Activated CD4-positive, alpha-beta T cell treated with anti-CD3 and anti-CD28 coated beads, Interleukin-2, amount 10 ng/mL, durations not matched to agents 7 days and 5 days (primary cell): ENCODE measurements at places on chromosomes 3 and 15. TPM values are rescaled to one million over a fixed set of nuclear protein-coding genes. Genes with fewer than 3 reads are reported as not detected.

DNA sequence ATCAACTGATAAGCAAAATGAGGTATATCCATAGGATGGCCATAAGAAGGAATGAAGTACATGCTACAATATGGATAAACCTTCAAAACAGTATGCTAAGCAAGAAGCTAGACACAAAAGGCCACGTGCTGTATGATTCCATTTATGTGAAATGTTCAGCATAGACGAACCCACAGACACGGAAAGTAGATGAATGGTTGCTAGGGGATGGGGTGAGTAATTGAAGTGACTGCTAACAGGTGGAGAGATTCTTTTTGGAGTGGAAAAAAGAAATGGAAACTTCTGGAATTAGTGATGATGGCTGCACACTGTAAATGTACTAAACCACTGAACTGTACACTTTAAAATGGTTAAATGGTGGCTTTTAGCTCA, 630 bp upstream of the EFCAB12 start:
- DNase-seq, result no peak

Gene SERINC4
- 0.50 TPM for total RNA-seq

DNA sequence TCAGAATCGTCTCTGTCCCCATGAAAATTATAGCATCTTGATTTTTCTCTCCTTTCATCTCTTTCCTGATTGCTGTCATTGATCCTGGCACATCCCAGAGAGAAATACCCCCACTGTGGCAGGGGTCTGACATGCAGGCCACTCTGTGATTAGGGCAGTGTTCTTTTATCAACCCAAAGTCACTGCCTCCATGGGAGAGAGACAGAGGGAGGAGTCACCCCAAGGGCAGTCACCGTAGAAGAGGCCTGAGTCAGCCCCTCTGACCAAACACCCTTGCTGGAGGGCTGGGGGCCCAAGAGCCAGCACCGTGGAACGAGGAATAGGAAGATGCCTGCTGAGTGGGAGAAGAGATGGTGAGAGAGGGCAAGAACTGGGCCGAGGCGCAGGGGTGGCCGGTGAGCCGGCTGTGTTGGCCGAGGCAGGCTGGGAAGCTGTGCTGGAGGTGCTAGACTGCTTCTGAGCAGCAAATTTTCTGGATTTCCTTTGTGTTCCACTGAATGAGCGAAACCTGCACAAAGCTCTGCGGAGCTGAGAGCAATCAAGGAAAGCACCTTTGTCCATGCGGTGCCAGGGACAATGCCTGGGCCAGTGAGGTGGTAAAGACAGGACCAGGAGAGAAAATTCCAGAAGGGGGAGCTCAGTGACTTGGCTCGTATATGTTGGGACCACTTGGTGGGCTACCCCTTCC, 103.8 kb downstream of the ADCY5 start:
- DNase-seq, result no peak

- DNase-seq, result no peak
Measured at GRCh38 chr3:197501496-197501878, 54.3 kb downstream of the BDH1 start.

DNA sequence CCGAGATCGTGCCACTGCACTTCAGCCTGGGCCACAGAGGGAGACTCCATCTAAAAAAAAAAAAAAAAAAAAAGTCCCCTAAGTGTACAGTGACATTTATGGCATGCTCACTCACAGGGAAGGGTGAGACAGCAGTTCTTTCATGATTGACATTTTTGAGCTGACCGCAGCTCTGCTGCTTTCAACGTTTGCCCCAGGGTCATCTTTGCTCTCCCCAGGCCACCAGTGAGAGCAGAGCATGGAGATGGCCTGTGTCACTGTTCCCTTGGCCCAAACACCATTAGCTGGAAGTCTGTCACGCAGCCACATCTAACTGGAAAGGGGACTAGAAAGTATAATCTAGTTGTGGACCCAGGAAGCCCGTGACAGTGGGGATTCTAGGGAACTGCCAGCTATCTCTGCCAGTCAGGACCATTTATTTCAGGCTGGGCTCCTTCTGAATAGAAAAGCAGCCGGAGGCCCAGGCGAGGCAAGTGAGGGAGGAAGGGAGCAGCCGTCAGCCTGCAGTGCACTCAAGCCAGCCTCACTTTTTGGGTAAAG, 193.4 kb upstream of the HES1 start:
- no peak for DNase-seq

DNA sequence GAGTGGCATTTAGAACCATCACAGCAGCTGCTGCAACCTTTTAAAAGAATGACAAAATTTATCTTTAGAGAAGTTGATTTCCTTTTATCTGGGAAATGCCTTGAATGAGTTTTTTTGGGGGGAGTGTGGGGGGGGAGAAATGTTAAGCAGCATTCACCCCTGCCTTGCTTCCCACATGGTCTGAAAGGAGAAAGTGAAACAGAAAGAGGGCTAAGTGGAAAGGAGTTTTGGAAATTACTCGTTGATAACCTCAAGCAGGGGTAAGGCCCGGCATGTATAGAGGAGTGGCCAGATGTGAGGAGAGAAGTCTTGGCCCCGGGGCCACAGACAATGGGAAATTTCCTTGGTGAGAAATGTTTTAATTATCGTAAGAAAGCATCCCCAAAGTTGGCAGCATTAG, 23.5 kb downstream of the B3GALNT1 start:
- no peak for DNase-seq

DNA sequence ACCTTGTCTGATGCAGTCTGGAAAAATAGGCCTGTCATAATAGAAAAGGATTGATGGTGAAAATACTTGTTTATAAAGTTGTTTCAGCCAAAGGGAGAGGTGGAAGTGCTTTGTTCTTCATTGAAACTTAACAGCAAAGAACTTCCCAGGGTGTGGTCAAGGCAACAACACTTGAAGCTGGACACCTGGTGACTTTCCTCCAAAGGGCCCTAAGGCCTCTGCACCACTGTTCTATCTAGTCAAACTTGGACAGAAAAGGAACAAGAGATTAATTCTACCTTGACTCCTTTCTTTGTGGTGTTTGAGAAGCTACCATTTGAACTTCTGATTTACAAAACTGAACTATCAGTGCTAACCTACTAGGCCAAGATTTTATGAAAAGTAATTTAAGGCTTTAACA, 102.0 kb downstream of the CMSS1 start:
- no peak for DNase-seq

GRCh38 chr15:98785807-98786621, 137.7 kb downstream of the IGF1R start:
- DNase-seq, result no peak

DNA sequence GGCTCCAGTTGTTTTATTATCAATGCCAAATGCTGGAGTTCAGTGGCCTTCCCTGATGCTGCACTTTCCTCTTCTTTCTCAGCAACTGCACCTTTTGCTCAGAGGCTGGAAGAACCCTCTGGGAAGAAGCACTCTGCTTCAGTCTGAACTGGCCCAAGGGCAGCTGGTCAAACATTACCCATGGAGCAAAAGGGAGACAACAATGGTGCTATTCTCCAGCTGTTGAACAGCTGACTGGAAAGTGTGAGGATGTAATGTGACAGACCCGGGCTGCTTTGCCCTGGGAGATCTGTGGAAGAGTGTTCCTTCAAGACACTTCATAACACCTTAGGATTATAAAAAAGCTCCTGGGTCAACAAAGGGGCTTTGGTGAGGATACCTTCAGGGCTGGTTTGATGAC, 84.9 kb downstream of the EPHB1 start:
- DNase-seq, result no peak

Gene KNG1
- total RNA-seq, result not detected

GRCh38 chr15:97077975-97078374, 747.5 kb downstream of the NR2F2 start:
- DNase-seq, result no peak

DNA sequence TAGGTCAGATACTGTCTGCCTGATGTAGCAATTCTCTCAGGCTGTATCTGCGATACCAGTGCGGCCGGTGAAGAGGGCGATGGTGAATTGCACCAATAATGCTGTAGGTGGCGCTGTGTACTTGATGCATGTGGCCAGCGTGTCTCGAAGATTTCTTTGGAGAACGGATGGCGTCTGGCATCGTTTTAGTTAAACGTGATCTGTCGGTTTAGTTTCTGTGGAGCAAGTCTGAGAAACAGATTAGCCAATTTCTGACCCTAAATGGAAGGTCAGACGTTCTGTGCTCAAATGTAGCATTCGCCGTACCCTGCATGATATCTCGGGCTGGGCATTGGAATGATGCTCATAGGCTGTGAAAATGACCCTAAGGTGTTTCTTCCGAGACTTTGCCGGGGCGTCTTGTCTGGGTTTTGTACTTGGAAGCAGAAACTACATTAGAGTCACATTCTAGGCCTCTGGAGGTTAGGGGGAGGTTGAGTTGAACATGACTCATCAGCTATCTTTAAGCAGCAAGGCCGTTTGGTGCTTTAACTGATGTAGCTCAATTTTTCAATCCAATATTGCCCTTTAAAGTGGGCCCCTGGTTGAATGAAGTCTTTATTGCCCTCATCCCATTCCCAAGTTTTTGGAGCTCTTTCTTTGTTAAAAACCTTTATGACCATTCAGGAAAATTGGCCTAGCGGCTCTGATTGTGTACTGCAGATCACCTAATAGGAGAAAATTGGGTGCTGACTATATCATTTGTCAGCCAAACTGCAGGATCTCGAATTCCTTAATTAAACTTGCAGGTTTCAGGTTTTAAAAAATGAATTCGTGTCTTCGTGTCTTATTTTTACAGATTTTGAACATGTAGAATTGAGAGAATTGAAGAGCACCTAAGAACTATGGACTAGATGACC, 80.0 kb downstream of the SQOR start:
- peak; percentile 55 for DNase-seq

DNA sequence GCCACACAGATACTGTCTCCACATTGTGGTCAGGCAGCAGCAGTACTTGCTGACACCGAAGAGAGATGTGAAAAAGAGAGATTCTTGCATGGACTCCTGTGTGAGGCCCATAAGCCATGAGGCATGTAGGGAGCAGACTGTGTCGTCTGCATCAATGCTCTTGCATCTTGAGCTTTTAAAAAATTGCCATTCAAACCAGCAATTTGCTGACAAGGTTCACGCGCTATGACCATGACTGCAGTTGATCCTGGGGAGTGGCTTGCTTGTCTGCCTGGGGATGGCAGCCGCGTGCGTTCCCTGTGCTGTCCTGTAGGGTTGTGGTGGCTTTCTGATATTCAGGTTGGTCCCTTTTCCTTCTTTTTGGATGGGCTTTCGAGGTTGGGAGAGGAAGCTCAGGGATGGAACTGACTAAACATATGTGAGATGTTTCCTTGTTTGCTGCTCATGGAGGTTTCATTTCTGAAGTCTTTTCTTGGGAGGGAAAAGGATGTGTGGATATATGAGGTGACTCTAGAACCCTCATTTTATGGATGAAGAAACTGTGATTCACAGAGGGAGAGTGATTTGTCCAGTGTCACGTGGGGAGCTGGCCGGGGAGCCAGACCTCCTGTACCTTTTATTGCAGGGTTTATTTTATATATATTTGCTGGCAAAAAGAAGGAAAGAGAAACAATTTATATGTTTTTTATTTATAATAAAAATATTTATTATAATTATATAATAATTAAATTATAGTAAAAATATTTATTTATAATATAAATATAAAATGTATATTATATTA, 48.6 kb downstream of the LPP start:
- DNase-seq, result peak; percentile 44

- DNase-seq, result no peak
Measured at GRCh38 chr3:169146866-169147237, 516.7 kb downstream of the MECOM start.

Gene ABHD14A
- total RNA-seq, result 11.5 TPM

GRCh38 chr15:83582381-83582780, 71.5 kb upstream of the ADAMTSL3 start:
- DNase-seq, result no peak

DNA sequence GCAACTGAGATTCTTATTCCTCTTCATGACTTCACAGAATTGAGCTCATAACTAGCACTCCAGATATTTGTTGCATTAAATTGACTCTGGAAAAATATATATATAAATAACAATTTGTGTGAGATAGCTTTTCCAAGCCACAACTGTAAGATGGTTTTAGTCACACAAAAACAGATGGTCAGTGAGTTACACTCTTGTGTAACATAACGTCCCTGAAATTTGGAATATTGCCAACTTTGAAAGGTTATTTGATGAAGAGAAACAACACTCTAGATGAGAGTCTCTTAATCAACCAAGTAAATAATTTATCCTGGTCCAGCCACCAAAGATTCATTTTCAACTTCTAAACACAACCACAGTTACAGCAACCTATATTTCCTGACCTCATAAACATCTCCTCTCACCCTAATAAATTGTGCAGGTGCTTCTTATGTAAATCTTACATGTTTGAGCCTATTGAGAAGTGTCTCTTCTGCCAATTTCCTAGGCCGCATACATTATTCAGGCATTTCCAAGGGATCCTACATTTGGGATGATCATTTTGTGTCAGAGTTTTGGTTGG, 84.9 kb upstream of the ACP3 start:
- DNase-seq, result no peak

DNA sequence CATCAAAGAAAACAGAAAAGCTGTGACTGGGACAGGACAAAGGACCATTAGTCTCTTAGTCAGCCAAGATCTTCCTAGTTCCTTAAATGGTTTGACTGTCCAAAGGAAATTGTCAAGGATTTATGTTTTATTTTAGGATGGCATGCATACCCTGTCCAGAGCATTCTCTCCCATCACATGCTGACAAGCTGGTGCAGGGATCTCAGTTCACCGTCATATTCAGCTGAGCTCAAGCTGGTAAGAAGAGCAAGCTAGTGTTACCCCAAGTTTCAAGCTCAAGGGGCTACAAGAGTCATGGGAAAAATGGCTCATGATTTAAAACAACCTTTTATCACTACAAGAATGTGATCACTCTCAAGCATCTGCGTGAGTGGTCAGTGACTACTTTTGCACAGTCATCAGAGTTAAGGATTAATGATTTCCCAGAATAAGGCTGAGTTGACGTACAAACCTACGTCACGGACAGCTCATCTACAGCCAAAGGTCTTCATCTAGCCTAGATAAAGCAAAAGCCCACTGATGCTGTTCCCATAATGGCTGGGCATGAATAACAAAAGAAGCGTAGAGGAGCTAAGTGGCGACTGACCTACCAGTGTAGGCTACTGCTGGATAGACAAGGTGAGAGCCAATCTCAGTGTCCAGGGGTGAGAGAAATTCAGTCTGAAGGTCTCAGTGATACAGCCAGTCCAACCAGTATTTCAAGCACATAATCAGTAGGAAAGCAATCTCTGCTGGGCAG, 157.5 kb downstream of the GABRB3 start:
- DNase-seq, result no peak

GRCh38 chr15:79964232-79964805, 6.7 kb downstream of the BCL2A1 start:
- DNase-seq, result no peak

GRCh38 chr3:51874889-51875288, 512 bp downstream of the IQCF5 start:
- DNase-seq, result no peak

- no peak for DNase-seq
Measured at GRCh38 chr3:141178551-141178950, 53.1 kb upstream of the PXYLP1 start.

GRCh38 chr3:54366839-54367238, 244.5 kb downstream of the CACNA2D3 start:
- DNase-seq, result no peak

DNA sequence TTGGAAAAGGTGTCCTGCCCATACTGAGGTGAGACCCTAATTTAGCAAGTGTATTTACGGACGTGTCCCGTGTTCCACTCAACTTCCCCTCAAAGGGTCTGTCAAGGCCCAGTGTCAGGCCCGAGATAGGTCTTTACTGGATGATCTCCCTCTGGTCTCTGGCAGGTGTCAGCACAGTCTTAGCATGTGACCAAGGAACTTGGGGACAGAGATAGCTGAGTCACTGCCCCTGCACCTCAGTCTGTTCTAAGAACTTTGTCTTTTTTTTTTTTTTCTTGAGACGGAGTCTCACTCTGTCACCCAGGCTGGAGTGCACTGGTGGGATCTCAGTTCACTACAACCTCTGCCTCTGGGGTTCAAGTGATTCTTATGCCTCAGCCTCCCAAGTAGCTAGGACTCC, 32.1 kb upstream of the ALPK3 start:
- DNase-seq, result no peak

- DNase-seq, result no peak
Measured at GRCh38 chr15:40764629-40765103, 798 bp downstream of the GCHFR start.
